ENCODE measurements at places on chromosomes 7 and 10. TPM values are rescaled to one million over a fixed set of nuclear protein-coding genes. Genes with fewer than 3 reads are reported as not detected.
A peak's percentile ranks its signal among the peaks of the same experiment; 100 is the strongest.

Gene BMPR1A
- 39.4 TPM for total RNA-seq

Gene CSGALNACT2
- 6.4 TPM for total RNA-seq

Gene TMEM229A
- 0.18 TPM for total RNA-seq

Gene FAM221A
- 6.5 TPM for total RNA-seq

Gene CAMK2B
- total RNA-seq = 7.7 TPM

Gene STEAP4
- total RNA-seq = not detected

Gene EBLN1
- total RNA-seq = not detected

DNA sequence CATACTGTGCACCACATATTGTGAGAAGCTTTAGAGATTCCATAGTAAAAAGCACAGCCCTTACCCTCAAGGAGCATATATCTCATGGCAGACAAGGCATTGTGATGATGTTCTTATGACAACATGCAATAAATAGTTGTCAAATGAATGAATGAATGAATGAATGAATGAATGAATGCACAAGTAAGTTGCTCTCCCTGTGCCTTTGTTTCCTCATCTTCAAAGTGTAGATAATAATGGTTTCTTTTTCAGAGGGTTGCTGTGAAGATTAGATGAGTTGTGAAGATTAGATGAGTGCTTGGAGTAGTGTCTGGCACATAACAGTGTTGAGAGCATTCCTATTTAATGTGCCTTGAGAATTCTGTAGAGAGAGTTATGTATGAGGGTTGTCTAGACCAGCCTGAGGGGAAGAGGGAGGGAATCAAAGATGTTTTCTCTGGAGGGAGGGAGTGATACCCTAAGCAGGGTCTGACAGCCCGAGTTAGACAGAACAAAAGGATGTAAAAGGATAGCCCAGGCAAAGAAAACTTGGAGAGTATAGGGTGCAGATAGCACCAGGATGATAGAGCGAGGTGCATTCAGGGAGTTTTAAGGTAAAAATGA lies 217.2 kb downstream of the RELN start:
- DNase-seq = no peak

DNA sequence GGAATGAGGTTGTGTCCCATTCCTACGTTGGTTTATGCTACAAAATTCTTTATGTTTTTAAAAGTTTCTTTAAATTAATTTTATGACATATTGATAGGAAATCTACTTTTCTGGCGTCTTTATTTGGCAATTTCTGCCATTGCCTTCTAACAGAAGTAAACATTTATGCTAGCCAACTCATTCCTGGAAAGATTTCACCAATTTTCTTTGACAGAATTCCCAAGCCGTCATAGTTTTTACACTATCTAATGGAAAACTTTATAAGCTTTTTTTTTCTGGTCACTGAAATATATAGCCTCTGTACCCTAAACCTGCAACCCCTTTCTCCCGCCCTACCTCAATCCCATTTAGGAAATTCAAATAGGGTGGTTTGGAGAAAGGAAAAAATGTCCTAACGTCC lies 6.1 kb upstream of the TCAF1 start:
- no peak for DNase-seq

Gene MAD1L1
- total RNA-seq = 56.2 TPM

Gene PAX4
- not detected for total RNA-seq

DNA sequence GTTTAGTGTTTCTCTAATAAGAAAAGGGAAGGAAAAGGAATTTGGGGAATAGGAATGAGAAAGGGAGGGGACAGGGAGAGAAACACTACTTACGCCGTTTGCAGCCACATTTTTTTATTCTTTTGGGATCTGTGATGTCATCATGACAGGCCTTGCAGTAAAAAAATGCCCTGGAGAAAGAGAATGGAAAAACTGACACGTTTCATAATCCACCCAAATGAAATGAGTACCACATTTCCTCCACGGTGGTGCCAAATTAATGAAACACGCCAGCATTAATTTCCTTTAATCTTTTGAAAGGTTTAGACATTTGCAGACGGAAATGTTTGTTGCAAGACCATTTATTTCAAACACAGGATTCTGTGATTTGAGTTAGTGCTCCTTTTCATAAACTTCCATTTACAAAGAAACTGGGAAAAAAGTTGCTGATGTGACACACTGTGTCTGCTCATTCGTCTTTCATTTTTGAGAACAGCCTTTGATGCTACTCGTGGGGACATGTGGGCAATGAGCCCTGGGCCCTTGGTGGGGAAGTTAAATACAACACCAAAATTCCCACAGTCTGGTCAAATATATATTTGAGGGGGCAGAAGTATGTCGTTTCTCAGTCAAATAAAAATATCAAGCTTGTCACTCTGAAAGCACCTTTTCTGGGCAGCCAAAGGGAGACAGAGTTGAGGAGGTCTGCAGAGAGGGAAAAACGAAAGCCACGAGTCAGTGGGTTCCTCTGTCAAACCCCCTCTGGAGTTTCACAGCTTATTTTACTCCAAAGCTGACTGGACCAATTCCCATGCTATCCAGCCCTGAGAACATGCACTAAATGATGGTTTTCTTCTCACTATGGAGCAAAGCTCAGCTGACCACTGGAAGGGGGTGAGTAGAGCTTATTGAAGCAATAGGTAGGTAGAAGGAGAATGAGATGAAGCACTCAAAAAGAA lies 625.5 kb downstream of the KCNMA1 start:
- no peak for DNase-seq

- DNase-seq = peak; percentile 67
These were observed 103.0 kb downstream of the DOCK4 start for GRCh38 chr7:112103246-112103645.

DNA sequence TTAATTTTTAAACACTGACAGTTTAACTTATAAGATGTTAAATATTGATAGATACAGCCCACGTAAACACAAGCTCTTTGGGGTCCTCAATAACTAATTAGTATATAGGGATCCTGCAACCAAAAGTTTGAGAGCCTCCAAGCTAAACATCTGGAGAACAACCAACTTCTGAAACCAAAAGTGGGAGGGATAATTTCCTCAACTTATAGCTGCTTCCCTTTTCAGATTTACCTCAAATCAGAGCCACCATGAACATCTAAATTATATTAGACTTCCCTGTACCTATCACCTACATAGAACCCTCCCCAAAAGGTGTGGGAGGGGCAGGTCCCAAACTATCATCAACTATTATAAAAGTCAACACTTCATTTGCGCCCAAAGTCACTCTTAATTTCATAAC lies 8.6 kb downstream of the PSAP start:
- no peak for DNase-seq

GRCh38 chr7:123157606-123158005 lies 42.2 kb downstream of the SLC13A1 start:
- no peak for DNase-seq

Gene PNLIPRP3
- total RNA-seq = not detected

- DNase-seq = peak; percentile 77
These were observed 68.1 kb upstream of the FOXK1 start for GRCh38 chr7:4613846-4614548.

Gene FAM25A
- total RNA-seq = not detected

GRCh38 chr10:63667596-63668480 lies 146.6 kb downstream of the REEP3 start:
- peak; percentile 66 for DNase-seq

DNA sequence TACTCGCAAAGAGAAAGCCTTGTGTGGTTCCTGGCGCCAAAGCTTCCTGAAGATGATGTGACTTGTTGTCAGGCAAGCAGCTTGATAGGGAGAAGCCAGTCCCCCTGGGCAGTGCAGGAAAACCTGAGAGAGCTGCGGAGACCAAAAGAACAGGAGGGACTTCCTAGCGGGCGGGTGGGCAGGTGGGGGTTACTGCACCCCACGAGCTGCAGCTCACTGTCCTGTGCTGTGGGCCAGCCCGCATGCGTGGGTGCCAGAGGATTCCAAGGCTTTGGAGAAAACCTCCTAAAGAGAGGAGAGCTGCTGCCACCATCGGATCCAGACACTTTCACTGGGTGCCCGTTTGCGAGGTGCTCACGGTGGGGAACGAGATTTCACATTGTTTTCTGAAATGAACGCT lies 145.1 kb downstream of the ACTR3B start:
- DNase-seq = no peak

DNA sequence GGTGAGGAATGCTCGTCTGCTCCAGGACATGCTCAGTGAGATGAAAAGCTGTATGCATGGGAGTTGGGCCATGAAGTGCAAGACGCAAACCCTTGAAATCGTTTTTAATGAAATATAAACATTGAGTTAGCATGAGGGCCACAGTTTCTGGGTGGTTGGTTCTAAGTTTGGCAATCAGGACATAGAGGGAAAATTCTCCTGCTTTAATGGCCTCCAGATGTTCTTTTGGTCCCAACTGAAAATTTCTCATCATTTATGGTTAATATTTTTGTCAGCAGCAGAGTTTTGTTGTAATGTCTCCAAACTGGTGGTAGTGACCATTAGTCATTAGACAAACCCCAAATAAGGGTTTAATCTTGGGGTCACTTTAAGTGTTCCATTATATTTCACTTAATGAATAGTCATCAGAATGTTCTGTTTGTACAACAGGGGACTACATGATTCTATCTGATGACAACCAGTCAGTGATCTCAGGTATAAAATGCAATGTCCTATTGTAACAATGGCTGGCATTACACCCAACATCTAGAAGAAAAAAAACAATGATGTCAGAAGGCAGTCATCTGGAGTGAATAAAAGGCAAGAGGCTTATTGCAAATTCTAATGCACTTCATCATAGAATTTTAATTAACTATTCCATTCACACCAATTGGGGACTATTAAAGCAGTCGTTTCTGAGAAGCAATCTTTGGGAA lies 197.4 kb downstream of the JCAD start:
- DNase-seq = no peak

All from cardiac muscle cell (in vitro differentiated cells and primary cell).